Fibroblast of lung (primary cell): ENCODE measurements at places on chromosomes 4 and X. TPM values are rescaled to one million over a fixed set of nuclear protein-coding genes. Genes with fewer than 3 reads are reported as not detected.
A peak's percentile ranks its signal among the peaks of the same experiment; 100 is the strongest.

GRCh38 chrX:119118780-119119395 lies 8.7 kb downstream of the KIAA1210 start:
- no peak overlapping the region for H3K4me3 ChIP-seq
- H3K4me1 ChIP-seq = no peaks in the 10 kb centered on the region
- peaks cover 5% of the 10 kb centered on the region for H3K27me3 ChIP-seq
- H3K36me3 ChIP-seq = no peaks in the 10 kb centered on the region
- no peak overlapping the region for H3K27ac ChIP-seq

DNA sequence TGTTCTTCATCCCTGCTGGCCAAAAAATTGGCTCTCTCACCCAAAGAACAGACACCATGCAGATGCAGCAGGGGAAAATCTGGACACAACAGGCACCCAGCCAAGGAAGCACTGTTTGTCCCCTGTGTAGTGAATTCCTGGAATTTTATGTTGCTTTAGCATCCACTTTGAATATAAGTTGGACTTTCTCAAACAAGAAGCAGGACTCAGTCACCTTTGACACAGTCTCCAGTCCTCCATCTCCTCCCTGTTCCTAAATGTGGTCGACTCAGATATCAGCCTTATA lies 11.8 kb downstream of the ZNF182 start:
- no peaks in the 10 kb centered on the region for H3K27me3 ChIP-seq
- no peak overlapping the region for H3K27ac ChIP-seq
- no peaks in the 10 kb centered on the region for H3K4me1 ChIP-seq
- H3K4me3 ChIP-seq = no peak overlapping the region
- H3K36me3 ChIP-seq = no peaks in the 10 kb centered on the region
- DNase-seq = no peak

The BANK1 gene
- 0.26 and 0.83 TPM in 2 replicates for total RNA-seq

DNA sequence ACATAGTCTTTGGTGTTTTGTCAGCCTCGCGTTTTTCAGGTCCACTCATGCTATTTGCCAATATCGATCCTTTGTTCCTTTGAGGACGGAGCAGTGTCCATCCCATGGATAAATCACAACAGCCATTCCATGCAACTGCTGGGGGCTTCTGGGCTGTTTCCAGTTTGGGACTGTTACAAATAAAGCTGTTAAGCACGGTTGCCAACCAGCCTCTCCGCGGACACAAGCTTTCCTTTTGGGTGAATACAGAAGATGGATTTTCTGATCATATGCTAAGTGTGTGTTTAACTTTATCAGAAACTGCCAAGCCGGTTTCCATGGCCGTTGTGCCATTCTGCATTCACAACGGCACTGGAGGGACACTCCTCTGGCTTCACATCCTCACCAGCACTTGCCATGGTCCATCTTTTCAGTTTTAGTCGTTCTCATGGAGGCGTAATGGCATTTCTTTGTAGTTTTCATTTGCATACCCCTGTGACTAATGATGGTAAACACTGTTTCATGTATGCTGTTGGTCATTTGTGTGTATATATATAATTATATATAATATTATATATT lies 67.8 kb downstream of the ABLIM2 start:
- no peak for DNase-seq
- H3K27me3 ChIP-seq = no peaks in the 10 kb centered on the region
- H3K4me1 ChIP-seq = no peaks in the 10 kb centered on the region
- H3K36me3 ChIP-seq = no peaks in the 10 kb centered on the region

The BTC gene
- total RNA-seq = 3.1 and 7.8 TPM in 2 replicates

The FAM149A gene
- 9.4 and 11.3 TPM in 2 replicates for total RNA-seq

The GASK1B gene
- total RNA-seq = 18.2 and 23.6 TPM in 2 replicates

GRCh38 chr4:20614816-20615215 lies 85.4 kb upstream of the PACRGL start:
- H3K36me3 ChIP-seq = no peaks in the 10 kb centered on the region
- no peak for DNase-seq
- H3K27ac ChIP-seq = no peak overlapping the region

The ZXDA gene
- 7.4 and 7.6 TPM in 2 replicates for total RNA-seq

GRCh38 chrX:50815120-50815519 lies 1.1 kb upstream of the SHROOM4 start:
- H3K27me3 ChIP-seq = no peaks in the 10 kb centered on the region
- no peaks in the 10 kb centered on the region for H3K4me1 ChIP-seq
- peak; percentile 55 for DNase-seq
- no peaks in the 10 kb centered on the region for H3K36me3 ChIP-seq

The EDNRA gene
- total RNA-seq = 0.77 and 2.0 TPM in 2 replicates
